ENCODE measurements at places on chromosomes 2 and 18. TPM values are rescaled to one million over a fixed set of nuclear protein-coding genes. Genes with fewer than 3 reads are reported as not detected.

Gene MORN2
- total RNA-seq = 9.9 TPM

Gene SLC16A14
- total RNA-seq = 9.9 TPM

Gene KRTCAP3
- 6.2 TPM for total RNA-seq

Gene ATP6V1B1
- 4.3 TPM for total RNA-seq

Gene CGREF1
- total RNA-seq = 1.6 TPM

Gene GREB1
- 6.9 TPM for total RNA-seq

Gene MYL1
- total RNA-seq = 6,866 TPM

Gene TMEM247
- total RNA-seq = not detected

Gene NAT8
- not detected for total RNA-seq

Gene ANKRD62
- 0.10 TPM for total RNA-seq

Gene CFC1
- not detected for total RNA-seq
